Pancreas (tissue), 10 donors: ENCODE measurements at places on chromosomes 11 and 22. TPM values are rescaled to one million over a fixed set of nuclear protein-coding genes. Genes with fewer than 3 reads are reported as not detected.

DNA sequence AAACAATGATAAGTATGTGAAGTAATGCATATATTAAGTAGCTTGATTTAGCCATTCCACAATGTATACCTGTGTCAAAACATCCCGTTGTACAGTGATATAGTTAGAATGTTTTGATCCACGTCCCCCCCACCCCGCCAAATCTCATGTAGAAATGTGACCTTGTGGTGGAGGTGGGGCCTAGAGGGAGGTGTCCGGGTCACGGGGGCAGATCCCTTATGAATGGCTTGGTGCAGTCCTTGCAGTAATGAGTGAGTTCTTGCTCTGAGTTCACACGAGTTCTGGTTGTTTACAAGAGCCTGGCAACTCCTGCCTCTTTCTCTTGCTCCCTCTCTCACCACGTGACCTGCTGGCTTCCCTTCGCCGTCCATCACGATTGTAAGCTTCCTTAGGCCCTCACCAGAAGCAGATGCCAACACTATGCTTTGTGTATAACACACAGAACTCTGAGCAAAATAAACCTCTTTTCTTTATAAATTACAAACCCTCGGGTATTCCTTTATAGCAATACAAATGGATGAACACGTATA, 41.6 kb downstream of the FANCF start:
- no peaks in the 10 kb centered on the region for H3K27me3 ChIP-seq
- H3K27ac ChIP-seq, result no peak overlapping the region
- DNase-seq, result no peak
- no peaks in the 10 kb centered on the region for H3K4me1 ChIP-seq
- H3K4me3 ChIP-seq, result no peak overlapping the region

DNA sequence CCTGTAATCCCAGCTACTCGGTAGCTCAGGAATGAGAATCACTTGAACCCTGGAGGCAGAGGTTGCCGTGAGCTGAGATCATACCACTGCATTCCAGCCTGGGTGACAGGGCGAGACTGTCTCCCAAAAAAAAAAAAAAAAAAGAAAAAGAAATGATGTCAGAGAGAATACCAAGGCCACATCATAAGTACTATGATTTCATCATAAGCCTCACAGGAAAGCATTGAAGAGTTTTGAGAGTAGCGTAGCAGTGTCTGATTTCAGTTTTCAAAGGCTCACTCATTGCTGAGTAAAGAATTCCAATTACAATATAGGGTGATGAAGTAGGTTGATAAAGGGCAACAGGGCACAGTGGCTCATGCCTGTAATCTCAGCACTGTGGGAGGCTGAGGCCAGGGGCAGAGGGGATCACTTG, 88.8 kb downstream of the MRTFA start:
- H3K4me1 ChIP-seq, result no peaks in the 10 kb centered on the region
- H3K27me3 ChIP-seq, result no peaks in the 10 kb centered on the region
- no peaks in the 10 kb centered on the region for H3K36me3 ChIP-seq
- no peak overlapping the region for H3K27ac ChIP-seq

DNA sequence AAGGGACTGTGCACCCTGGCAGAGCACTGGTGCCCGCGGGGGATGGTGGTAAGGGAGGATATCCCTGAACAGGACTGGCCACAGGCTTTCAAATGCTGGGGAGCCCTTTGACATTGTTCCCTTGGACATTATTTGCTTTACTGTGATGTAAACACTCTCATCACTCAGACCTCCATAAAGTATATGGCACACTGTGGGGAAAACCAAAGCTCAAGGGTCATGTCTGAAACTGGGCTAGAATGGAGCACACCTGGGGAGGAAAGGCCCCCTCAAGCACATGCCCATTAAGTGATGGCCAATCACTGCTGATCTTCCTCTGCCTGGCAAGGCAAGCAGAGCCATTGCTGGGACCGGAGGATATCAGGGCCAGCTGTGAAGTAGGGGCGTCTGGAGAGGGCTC, 60.9 kb upstream of the TENM4 start:
- no peaks in the 10 kb centered on the region for H3K27me3 ChIP-seq
- no peak for DNase-seq
- H3K4me1 ChIP-seq, result no peaks in the 10 kb centered on the region
- H3K27ac ChIP-seq, result no peak overlapping the region

- no peaks in the 10 kb centered on the region for H3K36me3 ChIP-seq
- DNase-seq, result no peak
- H3K4me1 ChIP-seq, result no peaks in the 10 kb centered on the region
- H3K4me3 ChIP-seq, result no peak overlapping the region
Observed at GRCh38 chr11:131186629-131187101, 183.8 kb upstream of the NTM start.

GRCh38 chr11:66745356-66746235, 16.6 kb upstream of the SPTBN2 start:
- peak overlapping the region; percentile 81 for H3K27ac ChIP-seq
- no peaks in the 10 kb centered on the region for H3K27me3 ChIP-seq
- H3K36me3 ChIP-seq, result no peaks in the 10 kb centered on the region
- H3K4me3 ChIP-seq, result peak overlapping the region; percentile 84
- H3K4me1 ChIP-seq, result no peaks in the 10 kb centered on the region

DNA sequence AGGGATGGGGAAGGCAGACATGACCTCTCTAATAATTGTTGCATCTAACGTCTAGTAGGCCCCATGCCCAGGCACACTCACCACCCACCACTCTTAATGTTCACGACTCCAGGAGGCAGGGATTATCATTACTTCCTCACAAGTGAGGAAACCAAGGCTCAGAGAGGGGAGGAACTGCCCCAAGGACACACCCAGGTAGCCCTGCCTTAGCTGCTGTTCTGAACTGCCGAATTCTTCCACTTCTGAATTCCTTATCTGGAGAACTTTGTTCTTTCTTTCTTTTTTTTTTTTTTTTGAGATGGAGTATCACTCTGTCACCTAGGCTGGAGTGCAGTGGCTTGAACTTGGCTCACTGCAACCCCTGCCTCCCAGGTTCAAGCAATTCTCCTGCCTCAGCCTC, 16.7 kb downstream of the SLCO2B1 start:
- DNase-seq, result no peak
- H3K27ac ChIP-seq, result no peak overlapping the region
- no peaks in the 10 kb centered on the region for H3K4me1 ChIP-seq
- no peaks in the 10 kb centered on the region for H3K27me3 ChIP-seq

The KRTAP5-11 gene
- not detected for total RNA-seq

The MMP27 gene
- total RNA-seq, result not detected

The OR8G5 gene
- not detected for total RNA-seq

The KLHDC7B gene
- 0.05 TPM for total RNA-seq

The FAM180B gene
- not detected for total RNA-seq
